Bronchial epithelial cell (primary cell): ENCODE measurements at places on chromosomes 16 and 17.

DNA sequence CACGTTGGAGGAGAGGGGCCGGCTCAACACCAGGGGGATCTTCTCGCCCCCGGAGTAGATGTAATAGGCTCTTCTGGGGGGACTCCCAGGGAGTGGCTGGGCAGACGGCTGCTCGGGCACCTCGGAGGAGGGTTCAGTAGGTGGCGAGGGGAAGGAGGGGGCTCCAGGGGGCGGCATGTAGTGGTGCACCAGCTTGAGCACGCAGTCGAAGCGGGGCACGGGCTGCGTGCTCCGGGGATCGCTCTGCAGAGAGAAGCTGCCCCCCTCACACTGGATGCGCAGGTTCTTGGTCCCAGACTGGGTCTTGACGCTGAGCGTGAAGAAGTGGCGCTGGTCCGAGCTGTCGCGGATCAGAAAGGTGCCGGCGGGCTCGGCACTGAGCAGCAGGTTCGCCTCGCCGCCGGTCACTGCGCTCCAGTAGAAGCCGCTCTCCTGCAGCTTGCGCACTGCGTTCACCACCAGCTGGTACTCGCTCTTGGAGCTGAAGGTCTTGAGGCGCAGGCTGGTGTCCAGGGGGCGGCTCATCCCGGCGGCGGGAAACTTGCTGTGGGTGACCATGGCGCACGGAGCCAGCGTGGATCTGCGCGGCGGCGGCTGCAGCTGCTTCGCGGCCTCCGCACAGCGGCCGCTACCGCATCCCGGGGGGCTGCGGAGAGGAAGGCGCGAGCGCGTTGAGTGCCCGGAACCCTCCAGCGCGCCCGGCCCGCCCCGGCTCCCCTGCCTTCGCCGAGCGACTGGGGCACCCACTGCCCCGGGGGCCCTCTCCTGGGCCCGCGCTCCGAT is 1.1 kb downstream of the SOCS3 start:
- DNase-seq, result no peak

DNA sequence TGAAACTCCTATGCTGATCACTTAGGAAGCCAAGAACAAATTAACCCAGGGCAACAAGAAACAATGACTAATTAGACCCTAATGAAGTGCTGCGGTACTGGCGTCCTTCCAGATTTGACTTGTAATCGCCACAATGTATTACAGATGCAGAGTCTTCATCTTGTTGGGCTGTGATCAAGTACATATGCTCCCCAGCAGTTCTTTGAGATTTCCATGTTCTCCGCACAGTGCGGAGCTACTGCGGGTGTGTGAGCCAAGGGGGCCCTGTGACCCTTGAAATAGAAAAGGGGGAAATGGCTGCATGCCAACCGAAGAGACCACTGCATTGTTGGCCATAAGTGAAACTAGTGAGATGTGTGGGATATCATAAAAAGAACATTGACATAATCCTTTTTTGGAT is 469.9 kb downstream of the MAF start:
- no peak for DNase-seq

DNA sequence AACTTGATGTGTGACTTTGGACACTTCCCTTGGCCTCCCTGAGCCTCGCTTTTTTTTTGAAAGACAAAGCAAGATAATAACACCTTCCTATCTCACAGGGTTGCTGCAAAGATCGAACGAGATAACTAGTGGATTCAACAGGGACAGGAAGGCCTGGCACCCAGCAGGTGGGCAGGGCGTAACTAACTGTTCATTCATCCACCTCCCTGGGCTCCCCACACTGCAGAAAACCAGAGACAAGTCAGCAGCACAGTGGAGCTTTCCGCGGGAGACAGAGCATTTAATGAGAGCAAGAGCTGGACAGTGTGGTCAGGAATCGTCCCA is 28.7 kb downstream of the SLC13A5 start:
- no peak for DNase-seq

- DNase-seq, result no peak
Observed at GRCh38 chr17:34842235-34842634, 119.0 kb downstream of the CCT6B start.

DNA sequence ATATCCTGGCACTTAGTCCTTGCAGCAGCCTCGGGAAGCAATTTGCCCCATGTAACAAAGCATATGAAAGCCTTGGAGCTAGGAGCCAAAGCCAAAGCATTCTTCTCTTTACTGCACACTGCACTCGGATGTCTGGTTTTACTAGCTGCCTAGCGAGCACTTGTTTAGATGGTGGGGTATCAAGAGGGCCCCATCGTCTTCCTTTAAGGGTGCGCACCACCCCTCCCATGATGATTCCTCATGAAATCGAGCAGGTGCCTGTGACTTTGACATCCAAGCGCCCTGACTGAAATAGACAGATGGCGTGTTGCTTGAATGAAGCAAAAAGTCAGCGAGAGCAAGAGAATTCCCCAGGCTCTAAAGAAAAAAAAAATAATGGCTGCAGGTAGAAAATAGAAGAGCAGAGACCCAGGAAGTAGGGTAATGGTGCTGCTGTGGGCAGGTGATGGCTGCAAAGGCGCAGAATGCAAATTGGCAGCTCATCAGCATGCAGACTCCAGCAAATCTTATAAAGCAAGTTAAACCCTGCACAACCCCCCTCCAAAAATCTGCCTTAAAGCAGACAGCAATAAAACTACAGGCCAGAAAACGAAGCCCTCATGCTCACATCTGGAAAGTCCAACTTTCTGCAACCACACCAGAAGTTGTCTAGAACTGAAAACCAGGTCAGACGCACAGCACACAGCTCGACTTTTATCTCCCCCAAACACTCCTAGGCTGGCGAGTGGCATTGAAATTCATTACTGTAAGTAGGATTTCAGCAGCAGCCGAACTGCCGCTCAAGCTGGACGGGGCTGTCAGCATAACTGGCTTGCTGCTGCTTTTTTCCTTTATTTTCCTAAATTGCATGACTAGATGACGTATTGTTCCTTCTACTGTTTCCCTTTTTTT is 384.3 kb downstream of the RBFOX1 start:
- no peak for DNase-seq

DNA sequence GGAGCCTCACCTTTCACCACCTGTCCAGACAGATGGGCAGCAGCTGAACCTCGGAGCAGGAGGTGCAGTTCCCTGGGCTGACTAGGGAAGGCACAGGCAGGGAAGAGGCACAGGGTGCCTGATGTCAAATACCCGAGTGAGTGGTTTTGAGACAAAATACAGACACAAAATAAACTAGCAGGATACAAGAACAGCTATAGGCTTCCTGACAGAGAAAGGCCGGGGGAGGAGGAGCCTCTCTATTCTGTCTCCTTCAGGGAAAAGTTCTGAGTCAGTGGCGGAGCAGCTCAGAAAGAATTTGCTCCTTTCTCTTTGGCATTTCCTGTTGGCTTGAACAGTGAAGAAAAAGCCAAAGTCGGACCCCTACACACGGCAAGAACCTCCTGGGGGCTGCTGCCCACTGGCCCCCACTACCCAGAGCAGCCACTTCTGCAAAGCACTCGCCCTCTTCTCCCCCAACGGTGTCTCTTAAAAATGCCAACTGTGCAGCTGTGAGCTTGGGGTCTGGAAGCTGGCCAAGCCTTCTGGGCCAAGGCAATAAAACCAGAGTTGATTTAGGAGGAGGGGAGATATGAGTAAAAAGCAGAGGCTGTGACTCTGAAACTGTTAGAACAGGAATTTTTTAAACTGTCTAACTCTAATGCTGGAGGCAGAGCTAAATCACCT is 14.4 kb upstream of the FAAP100 start:
- peak; percentile 84 for DNase-seq

DNA sequence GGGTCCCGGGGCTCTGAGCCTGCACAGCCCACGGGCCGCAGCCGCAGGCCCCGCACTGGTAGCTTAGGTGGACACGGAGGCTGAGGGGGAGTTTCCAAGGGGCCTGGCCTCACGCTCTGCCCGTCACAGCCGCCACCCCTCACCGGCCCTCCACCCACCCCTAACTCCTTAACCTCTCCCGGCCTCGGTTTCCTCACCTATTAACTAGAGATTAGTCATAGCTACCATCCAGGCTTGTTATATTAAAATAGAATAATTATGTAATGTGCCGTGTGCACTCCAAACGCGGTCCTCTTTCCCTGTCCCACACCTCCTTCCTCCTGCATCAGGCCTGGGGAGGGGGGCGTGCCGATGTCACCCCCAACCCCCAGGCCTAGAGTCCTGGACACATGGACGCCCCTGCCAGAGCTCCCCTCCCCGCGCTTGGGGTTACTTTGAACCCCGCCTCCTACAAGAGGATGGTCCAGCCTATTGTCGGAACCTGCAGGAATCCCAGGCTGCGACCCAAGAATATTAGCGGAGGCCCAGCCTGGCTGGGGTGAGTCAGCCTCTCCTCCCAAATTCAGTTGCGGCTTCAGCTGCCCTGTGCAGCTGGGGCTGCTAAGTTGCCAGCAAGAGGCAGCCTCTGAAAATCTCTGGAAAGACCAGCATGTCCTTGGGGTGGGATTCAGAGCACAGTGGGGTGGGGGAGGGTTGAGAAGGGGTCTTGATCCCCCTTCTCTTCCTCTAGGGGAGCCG is 17.3 kb downstream of the SOCS3 start:
- peak; percentile 81 for DNase-seq

- DNase-seq, result no peak
Observed at GRCh38 chr17:16941072-16942036, 30.6 kb downstream of the TNFRSF13B start.

DNA sequence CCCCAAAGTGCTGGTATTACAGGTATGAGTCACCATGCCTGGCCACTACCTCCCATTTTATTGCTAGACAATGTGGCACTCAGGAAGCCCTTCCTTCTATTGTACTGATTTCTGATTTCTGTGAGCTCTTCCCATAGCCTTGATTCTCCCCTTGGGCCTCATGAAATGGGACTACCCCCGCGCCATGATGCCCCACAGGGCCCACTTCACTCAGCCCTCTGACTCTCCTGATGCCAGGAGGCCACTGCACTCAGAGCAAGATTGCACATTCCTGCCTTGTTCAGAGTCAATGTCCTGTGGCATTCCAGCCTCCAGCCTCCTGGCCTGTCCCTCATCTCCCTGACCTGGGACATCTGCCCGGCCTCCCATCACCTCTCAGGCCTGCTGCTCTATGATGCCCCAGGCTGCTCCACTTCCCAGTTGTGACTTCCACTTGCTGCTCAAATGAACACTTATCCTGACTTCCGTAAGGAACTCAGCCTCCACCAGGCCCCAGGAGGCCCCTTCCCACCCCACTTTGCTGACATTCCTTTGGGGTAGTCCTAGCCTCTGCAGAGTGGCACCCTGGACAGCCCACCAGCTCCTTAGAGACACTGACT is 66.6 kb upstream of the KSR1 start:
- no peak for DNase-seq

- no peak for DNase-seq
Observed at GRCh38 chr16:89739383-89739782, 18.0 kb downstream of the ZNF276 start.

DNA sequence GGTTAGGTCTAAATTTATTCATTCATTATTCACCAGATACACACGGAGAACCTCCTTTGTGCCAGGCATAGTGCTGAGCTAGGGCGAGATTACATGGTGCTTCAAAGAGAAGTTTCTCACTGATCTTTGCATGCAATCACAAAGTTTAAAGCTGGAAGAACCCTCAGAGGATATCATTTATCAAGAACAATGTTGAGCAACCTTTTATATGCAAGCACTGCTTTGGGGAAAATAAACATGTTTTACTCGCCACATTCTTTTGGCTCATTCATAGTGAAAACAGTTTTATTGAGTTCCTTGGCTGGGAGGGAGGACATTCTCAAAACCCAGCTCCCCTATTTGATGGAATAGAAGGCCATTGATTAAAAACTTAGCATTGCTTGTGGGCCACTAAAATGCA is 49.8 kb upstream of the XYLT1 start:
- DNase-seq, result no peak

DNA sequence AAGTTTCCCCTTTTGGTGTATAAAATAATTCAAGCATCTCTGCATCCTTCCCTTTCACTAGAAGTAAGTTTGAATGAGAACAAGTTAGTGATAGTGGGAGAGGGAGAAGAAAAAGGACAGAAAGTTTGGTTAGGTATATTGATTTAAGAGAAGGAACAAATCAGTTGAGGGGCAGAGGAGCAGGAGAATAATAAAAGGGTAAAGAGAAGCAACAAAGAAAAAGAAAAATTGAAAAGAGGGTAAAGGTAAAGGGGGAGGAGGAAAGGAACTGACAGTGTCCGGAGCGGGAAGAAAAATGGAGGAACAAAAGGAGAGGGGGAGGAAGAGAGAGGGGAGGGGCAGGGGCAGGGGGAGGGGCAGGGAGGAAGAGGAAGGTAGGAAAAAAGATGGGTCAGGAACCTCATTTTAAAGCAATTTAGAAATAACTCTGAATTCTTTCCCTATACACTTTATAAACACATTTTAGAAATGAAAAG is 6.3 kb upstream of the IGF2BP1 start:
- DNase-seq, result no peak

GRCh38 chr17:27904534-27905446 is 11.6 kb upstream of the LYRM9 start:
- no peak for DNase-seq

- no peak for DNase-seq
Observed at GRCh38 chr16:15444264-15444663, 9.9 kb downstream of the BMERB1 start.

- DNase-seq, result no peak
Observed at GRCh38 chr16:89575247-89576152, at the start of gene CPNE7. Gene CPNE7, plus strand, starts transcription at chr16:89575758. Its CDS starts 140 bp downstream, at chr16:89575898.

- no peak for DNase-seq
Observed at GRCh38 chr17:48541577-48542113, 3.3 kb downstream of the HOXB2 start.
